ENCODE measurements at places on chromosomes 7 and 10. TPM values are rescaled to one million over a fixed set of nuclear protein-coding genes. Genes with fewer than 3 reads are reported as not detected.

The PLA2G12B gene
- total RNA-seq, result not detected

GRCh38 chr10:88851706-88852105 lies at the start of gene ANKRD22:
Gene ANKRD22, minus strand, starts transcription at chr10:88851844. Its CDS starts 237 bp downstream, at chr10:88851607.
- no peak within 1 kb of the TSS for H3K4me3 ChIP-seq
- no peak within 1 kb of the TSS for H3K27ac ChIP-seq
- H3K4me1 ChIP-seq, result peaks cover 37% of the 10 kb centered on the region
- no peak for DNase-seq

The ATP5F1C gene
- 403 TPM for total RNA-seq

- H3K36me3 ChIP-seq, result peaks cover 38% of the 10 kb centered on the region
- peaks cover 50% of the 10 kb centered on the region for H3K4me1 ChIP-seq
- H3K27me3 ChIP-seq, result no peaks in the 10 kb centered on the region
- H3K27ac ChIP-seq, result peak overlapping the region; percentile 86
Observed at GRCh38 chr10:103916254-103916653, 1.7 kb downstream of the STN1 start.

DNA sequence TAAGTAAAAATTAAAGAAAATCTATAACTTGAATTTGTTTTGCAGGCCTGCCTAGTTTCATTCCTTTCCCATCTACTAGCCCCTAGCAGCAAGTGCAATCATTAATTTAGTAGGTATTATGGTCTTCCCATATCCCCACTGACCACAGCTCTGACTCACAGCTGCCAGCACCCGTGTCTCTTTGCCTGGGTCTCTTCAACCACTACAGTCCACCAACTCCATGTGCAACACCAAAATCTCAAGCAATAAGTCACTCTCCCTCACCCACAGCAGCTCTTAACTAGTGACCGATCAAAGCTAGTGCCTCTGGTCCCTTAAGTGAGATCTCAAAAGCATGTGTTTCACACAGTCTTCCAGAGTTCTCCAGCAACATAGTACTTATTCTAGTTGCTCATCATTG lies 26.0 kb upstream of the THSD7A start:
- no peaks in the 10 kb centered on the region for H3K4me1 ChIP-seq
- H3K36me3 ChIP-seq, result no peaks in the 10 kb centered on the region
- H3K27ac ChIP-seq, result no peak overlapping the region
- H3K4me3 ChIP-seq, result no peak overlapping the region
- H3K27me3 ChIP-seq, result no peaks in the 10 kb centered on the region
- DNase-seq, result no peak
